ENCODE measurements at places on chromosomes 1 and 21.

GRCh38 chr1:31618916-31619846, 1.7 kb downstream of the HCRTR1 start:
- DNase-seq, result no peak

DNA sequence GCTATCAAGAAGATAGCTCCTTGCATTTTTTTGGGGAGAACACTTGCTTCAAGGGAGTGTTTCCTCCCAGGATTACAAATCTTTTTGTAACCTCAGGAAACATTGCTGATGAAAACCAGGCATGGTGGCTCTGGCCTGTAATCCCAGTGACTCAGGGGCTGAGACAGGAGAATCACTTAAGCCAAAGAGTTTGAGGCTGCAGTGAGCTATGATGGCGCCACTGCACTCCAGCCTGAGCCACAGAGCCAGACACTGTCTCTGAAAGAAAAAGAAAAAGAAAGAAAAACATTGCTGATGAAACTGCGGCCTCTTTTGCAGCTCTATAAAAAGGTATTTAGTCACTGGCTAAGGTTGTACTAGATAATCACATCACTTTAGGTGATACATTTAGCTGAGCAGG, 7.3 kb downstream of the RNU1-2 start:
- DNase-seq, result peak; percentile 69

DNA sequence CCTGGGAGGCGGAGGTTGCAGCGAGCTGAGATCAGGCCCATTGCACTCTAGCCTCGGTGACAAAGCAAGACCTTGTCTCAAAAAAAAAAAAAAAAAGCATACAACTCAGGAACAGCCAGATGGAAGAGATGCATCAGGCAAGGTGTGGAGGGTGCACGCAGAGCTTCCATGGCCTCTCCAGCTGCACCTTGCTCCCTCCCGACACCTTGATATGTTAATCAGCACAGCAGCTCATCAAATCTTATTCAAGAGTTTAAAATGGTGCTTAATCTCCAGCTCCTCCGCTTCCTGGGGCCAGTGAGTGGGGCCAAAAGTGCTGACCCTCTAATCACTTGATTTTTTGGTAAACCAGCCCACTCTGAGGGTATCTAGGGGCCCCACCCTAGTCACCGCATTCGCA, 29.3 kb upstream of the FAM89A start:
- no peak for DNase-seq

DNA sequence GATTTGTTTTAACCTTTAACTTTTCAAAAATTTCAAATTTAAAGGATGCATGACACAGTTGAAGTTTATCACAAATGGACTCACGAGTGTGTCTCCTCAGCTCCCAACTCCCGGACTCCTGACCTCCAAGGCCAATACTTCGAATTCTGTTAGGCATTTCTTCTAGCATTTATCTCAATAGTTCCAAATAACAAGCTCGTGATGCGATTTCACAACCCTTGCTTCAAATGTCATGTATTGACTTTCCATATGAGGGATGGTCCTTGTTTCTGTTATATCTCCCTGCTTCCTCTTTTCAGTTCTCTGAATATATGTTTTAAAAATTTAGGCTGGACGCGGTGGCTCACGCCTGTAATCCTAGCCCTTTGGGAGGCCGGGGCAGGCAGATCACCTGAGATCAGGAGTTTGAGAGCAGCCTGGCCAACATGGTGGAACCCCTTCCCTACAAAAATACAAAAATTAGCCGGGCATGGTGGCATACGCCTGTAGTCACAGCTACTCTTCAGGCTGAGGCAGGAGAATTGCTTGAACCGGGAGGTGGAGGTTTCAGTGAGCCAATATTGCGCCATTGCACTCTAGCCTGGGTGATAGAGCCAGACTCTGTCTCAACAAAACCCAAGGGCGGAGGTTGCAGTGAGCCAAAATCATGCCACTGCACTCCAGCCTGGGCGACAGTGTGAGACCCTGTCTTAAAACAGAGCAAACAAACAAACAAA, 52.0 kb upstream of the TINAGL1 start:
- no peak for DNase-seq

- DNase-seq, result no peak
Observed at GRCh38 chr1:58597076-58597475, 20.0 kb upstream of the TACSTD2 start.

- DNase-seq, result no peak
Observed at GRCh38 chr1:8915446-8915845, 30.2 kb upstream of the CA6 start.

- DNase-seq, result peak; percentile 88
Observed at GRCh38 chr1:8343464-8344001, 25.6 kb downstream of the SLC45A1 start.

DNA sequence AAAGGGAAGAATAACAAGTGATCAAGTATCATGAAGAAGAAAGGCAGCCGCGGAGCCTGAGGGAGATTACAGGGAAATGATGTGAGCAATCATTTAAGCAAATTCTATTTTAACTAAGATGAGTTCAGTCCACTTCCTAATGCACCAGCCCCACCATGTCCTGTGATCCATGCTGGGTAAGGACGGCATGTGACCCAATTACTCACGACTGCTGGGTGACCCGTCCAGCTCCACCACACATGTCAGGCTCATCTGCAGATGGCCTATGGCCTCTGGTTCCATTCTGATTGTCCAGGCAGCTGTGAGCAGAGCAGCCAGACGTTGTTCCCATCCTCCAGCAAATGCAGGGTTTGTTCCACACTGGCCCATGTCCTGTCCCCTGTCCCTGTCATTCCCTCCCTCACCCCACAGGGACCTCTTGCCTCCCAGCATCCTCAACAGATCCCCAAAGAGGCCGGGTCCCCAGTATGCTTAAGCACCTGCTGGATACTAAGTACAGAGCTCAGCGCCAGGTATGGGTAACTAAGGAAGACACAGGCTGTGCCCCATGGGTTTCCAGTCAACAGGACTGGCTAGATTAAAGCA, 87.9 kb downstream of the MATN1 start:
- DNase-seq, result no peak

GRCh38 chr1:86169625-86170024, 13.1 kb upstream of the COL24A1 start:
- DNase-seq, result peak; percentile 10

DNA sequence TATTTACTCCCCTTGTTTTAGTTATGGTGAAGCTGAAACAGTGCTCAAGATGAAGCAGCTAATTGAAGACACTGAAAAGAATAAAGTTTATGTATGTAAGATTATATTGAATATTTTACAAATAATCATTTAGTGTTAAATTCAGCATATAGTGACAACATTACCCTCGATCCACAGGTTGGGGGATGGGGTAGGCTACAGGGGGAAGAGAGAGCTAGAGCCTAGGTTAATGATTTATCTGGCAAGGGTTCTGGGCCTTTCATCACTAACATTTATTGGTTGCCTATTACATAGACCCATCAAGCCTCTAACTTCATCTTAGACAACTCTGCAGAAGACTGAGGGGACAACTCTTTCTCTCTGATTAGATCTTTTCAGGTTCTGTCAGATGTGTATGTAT, 21.3 kb downstream of the ZCCHC17 start:
- DNase-seq, result no peak

- peak; percentile 15 for DNase-seq
Observed at GRCh38 chr1:39777306-39777705, 6.2 kb upstream of the OXCT2 start.
